ENCODE measurements at places on chromosomes 2 and 18.

- DNase-seq: no peak
Observed at GRCh38 chr2:97857553-97857952, 138.2 kb downstream of the TMEM131 start.

GRCh38 chr2:25521665-25522387 lies 151.6 kb downstream of the DTNB start:
- DNase-seq: no peak

- no peak for DNase-seq
Observed at GRCh38 chr2:113602869-113603466, 24.1 kb upstream of the RABL2A start.

DNA sequence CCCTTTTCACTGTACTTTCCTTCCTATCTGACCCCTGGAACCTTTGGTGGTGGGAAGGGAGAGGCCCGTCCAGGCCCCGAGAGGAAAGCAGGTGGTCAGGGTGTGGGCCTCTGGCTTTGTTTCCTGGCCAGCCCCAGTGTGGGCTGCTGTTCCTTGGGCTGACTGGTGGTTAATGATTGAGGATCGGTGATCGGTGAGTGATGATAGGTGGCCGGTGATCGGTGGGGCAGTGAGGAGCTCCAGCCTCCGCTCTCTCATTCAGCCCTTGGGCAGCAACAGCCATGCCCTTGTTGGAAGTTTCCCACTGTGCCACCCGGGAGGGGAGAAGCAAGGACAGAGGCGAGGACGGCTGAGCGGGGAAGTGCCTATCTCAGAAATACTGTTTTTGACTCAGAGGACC lies 7.3 kb downstream of the ACKR3 start:
- DNase-seq: no peak

- DNase-seq: no peak
Observed at GRCh38 chr2:98573426-98573825, 34.9 kb downstream of the COA5 start.

GRCh38 chr2:123915380-123915779 lies 109.7 kb upstream of the CNTNAP5 start:
- no peak for DNase-seq

DNA sequence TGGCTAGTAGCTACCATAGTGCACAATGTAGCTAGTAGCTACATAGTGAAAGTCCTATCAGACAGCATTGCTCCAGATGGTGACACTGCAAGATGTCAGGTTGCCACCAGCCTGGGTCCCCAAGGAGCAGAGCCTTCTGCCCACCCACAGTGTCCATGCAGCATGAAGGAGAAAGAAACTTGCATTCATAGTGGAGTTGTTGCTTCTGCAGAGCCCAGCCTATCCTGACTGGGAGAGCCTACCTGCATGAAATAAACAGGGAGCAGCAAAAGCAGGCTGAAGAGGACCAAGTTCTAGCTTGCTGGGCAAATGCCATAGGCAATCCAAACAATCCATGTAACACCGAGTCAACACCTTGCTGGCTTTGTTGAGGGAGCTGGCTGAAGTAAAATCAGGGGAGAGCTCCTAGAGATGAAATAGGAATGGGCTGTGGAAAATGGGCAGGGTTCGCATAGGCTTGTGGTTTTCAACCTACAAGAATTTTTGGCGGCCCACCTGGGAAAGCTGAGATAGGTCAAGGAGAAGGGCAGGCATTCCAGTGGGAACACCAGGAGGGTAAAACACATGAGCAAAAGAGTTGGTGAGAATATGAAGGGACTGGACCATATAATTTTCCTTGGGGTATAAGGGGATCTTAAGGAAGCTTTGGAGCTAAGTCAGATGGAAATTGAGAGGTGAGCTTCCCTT lies 195.8 kb downstream of the CYP26B1 start:
- no peak for DNase-seq

- DNase-seq: no peak
Observed at GRCh38 chr2:233093721-233094120, 33.6 kb downstream of the INPP5D start.

GRCh38 chr18:73549236-73549635 lies 598.4 kb downstream of the FBXO15 start:
- DNase-seq: no peak

DNA sequence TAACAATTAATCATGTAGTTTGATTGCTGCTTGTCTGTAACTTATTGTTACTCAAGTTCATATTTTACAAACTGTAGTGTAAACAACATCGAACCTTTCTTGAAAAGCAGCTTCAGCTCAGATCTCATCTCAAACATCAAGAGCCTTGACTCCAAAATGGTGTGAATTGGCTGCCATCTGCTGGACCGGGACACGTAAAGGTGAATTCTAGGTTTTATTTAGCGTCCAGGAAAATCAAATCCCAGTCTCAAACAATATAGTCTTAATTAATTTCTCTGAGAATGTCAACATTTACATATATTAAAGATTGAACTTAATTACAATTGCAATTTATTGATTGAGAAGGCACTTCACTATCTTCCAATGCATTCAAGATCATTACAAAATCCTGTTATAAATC lies 453.0 kb downstream of the GALR1 start:
- DNase-seq: no peak

- DNase-seq: no peak
Observed at GRCh38 chr2:64141674-64142405, 2.4 kb downstream of the PELI1 start.

- DNase-seq: no peak
Observed at GRCh38 chr2:158079672-158080071, 22.0 kb upstream of the UPP2 start.
